ENCODE measurements at places on chromosomes 6 and 20.

DNA sequence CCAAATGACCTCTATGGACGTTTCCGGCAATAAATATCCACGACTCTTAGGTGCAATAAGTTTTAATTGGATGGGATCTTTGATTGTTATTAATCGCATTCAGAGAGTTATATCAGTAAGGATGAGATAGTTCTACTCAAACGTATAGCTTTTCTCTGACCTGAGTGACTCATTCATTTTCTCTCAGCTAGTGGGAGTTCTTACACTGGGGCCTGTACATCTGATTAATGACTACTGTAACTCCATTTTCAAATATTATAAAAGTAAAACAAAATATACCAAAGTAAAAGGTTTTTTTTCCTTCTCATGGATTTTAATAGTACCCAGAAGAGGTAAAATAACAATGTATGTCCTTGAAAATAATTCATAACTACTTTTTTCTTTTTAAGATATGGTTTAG lies 41.1 kb upstream of the SAMD5 start:
- DNase-seq = no peak

DNA sequence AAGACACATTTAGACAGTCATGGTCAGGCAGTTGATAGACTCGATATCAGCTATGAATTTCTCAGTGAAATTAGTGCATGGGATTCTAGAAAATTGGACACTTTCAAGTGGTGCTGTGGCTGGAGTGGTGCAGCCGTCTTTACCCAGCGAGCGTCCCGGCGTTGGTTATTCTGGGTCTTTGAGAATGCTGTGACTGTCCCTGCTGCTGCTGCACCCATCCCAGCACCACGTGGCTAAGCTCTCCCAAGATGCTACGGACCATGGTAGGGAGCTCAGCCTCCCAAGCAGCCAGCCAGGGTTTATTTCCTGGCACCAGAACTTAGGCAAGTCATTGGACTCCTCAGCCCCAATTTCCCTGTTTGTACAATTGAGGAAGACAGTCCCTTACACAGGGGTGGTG lies 147.2 kb upstream of the RPS6KA2 start:
- no peak for DNase-seq

GRCh38 chr6:169324656-169325459 lies 71.2 kb upstream of the THBS2 start:
- DNase-seq = no peak

DNA sequence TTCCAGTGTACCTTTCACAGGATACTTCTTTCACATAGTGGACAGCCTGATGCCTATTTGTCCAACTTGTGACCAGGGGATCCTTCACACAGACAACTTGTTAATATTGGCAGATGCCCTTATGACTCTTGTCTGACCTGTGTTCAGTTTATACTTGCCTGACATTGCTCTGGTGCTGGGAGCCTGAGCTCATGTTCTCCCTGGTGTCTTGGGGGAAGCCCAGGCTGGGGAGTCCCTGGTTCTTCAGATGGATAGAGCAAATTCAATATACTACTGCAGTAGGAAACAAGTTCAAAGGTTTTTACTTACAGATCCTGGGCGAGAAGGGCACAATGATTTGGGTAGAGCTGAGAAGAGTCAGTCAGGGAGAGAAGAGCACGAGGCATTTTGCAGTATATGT lies 76.1 kb downstream of the NKAIN2 start:
- no peak for DNase-seq

- DNase-seq = no peak
Measured at GRCh38 chr20:17943343-17943742, 25.3 kb downstream of the SNX5 start.

- DNase-seq = no peak
Measured at GRCh38 chr6:26342106-26343004, 22.6 kb upstream of the BTN3A2 start.

DNA sequence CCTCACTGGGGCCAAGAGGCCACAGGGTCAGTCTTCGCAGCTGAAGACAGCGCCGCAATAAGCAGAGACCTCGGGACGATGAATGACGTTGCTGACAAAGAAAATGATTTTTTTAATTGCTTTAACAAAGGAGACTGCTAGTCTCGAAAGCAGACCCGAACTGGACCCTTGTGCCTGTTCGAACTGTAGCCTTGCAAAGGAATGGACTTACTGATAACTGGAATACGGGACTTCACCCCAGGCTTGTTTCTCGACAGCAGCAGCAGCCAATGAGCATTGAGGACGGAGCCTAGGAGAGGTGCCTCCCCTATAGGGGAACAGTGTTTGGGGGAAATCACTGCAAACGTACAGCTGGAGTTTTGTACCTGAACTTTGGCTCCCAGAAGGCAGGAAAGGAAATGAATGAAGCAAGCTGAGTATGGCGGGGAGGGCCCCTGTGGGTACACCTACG lies 1.3 kb upstream of the TAF4 start:
- no peak for DNase-seq

DNA sequence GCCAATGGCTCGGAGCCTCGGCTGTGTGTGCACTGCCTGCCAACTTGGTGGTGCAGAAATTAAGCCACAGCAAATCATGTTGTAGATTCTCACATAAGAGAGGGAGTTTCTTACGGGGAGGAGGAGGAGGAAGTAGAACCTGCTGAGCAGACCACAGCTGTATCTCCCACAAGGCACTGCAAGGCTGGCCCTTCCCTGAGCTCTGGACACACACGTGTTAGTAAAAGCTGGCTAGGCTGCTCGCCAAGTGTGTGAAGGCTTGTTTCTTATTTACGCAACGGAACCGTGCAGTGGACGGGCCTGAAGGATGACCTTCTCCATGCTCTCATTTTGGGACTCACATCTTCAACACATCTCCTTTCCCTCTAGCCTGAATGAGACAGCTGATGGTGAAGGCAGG lies 15.7 kb upstream of the QKI start:
- DNase-seq = no peak

Data from AG09309 (cell line).